HT-29 (cell line): ENCODE measurements at places on chromosomes 11 and 22. TPM values are rescaled to one million over a fixed set of nuclear protein-coding genes. Genes with fewer than 3 reads are reported as not detected.
A peak's percentile ranks its signal among the peaks of the same experiment; 100 is the strongest.

The TMPRSS5 gene
- total RNA-seq, result 1.6 and 1.8 TPM in 2 replicates

The EWSR1 gene
- 372 TPM in 2 replicates for total RNA-seq

The DGCR6 gene
- 0.70 and 2.2 TPM in 2 replicates for total RNA-seq

- DNase-seq, result peak; percentile 67
These were observed 494.5 kb upstream of the LARGE1 start for GRCh38 chr22:34414467-34415440.

The SCO2 gene
- total RNA-seq, result 5.0 and 5.5 TPM in 2 replicates

DNA sequence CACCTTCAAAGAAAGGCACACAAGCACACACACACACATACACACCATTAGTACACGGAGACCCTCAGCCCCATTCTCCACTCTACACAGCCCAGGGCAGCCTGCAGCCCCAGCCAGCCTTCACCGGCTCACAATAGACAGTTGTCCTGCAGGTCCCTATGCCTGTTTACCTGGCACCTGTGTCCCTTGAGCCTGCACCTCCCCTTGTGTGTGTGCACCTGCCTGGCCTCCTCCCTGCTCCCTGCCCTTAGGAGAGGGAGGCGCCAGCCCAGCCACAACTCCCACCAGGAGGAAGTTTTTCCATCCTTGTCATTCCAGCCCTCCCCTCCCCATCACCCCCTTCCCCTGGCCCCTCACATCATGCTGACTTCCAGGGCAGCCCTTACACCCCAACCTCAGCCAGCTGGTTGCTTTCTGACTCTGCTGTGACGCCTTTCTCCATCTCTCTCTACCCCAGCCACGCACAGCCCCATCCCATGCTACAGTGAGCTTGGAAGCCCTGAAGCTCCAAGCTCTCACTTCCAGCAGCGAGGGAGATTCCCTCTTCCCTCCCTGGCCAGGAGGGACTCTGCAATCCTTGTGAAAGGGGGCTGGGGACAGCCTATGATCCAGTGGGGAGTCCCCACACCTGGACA, 4.4 kb downstream of the AHNAK start:
- peak; percentile 76 for DNase-seq

- DNase-seq, result no peak
These were observed 205.6 kb downstream of the MAML2 start for GRCh38 chr11:96137373-96137772.

DNA sequence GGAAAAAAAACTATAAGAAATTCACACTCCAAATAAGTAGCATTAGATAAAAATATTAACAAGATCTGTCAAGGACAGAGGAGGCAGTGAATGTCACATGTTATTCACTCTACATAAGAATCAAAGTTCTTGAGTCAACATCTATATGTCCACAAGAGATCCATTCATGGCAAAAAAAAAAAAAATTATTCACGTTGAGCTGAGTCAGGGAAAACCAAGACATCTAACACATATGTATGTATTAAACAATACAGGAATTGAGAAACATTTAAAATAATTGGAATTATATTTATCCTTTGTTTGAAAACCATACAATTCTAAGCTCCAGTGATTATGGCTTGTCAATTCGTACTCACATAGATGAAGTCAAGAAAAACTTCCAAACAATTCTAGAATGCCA, 1.3 kb downstream of the OR56A5 start:
- no peak for DNase-seq

DNA sequence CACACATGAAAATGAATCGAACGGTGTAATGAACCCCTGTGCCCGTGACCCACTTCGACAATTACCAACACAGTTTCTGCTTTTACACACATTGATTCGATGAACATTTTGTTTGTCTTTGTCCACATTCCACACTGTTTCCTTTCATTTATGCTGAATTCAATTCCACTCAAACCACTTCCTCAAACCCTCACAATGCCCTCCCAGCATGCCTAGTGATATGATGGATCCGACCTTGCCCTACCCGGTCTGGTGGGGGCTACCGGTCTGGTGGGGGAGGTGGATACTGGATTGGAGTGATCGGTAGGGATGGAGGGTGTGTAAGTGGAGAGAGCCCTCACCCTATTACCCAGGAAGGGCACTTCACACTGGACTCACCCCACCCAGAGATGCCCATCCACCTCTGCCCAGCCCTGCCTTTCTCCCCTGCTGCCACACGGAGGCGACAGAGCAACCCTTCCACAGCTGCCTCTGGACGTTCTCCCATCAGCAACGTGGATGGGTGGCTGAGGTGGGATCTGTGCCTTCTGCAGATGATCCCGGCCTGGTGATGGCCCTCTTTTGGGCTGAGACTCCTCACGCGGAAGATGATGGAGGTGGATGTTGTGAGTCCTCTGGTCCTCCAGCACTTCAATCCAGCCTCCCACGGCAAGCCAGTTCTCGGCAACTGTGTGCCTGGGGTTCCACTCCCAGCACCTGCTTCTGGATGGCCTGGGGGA, 33.0 kb upstream of the P2RY2 start:
- peak; percentile 91 for DNase-seq

The DMC1 gene
- total RNA-seq, result not detected in 2 replicates

The OR8G1 gene
- total RNA-seq, result not detected in 2 replicates

GRCh38 chr11:94583213-94583865, 16.2 kb downstream of the PIWIL4 start:
- no peak for DNase-seq

The LYVE1 gene
- not detected in 2 replicates for total RNA-seq

GRCh38 chr22:29998627-29999384, 81.5 kb upstream of the HORMAD2 start:
- no peak for DNase-seq

GRCh38 chr22:39738746-39739145, 154.8 kb downstream of the ENTHD1 start:
- DNase-seq, result no peak

The UCP3 gene
- total RNA-seq, result 0.64 and 0.76 TPM in 2 replicates

The TEAD1 gene
- total RNA-seq, result 99.5 and 102 TPM in 2 replicates

The GGT5 gene
- total RNA-seq, result 0.10 TPM in 1 of 2 replicates, not detected in the other

- no peak for DNase-seq
These were observed 419.7 kb upstream of the CNTN5 start for GRCh38 chr11:98600786-98601773.

DNA sequence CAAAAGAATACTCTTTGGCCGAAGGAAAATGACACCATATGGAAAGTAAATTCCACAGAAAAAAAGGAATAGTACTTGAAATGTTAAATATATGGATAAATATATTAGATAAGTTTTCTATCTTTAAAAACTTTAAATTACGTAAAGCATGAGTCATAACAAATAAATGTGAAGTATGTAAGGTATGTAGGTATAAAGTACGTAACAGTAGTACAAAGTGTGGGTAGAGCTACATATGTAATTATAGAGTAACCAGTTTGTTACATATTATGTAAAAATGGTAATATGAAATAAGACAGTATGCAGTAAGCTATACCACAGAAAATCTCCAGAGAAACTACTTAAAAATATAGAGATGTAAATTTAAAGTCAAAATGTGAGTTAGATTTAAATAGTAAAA, 582.3 kb upstream of the CHORDC1 start:
- no peak for DNase-seq

The TLCD5 gene
- total RNA-seq, result 0.38 and 0.44 TPM in 2 replicates

DNA sequence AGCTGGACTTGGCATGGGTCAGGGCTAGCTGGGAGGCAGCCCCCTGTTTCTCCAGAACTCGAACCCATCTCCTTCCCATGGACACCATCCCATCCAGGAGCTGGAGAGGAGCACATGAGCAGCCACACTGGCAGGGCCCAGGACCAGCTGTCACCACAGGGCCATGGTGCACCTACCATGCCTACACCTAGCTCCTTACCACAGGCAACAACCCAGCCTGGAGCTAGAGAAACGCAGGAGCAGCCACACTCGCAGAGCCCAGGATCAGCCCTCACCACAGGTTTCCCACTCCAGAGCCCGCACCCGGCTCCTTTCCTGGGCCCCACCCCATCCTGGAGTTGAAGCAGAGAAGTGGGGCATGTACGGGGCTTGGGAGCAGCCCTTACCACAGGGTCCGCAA, 50.2 kb downstream of the GAB4 start:
- no peak for DNase-seq

DNA sequence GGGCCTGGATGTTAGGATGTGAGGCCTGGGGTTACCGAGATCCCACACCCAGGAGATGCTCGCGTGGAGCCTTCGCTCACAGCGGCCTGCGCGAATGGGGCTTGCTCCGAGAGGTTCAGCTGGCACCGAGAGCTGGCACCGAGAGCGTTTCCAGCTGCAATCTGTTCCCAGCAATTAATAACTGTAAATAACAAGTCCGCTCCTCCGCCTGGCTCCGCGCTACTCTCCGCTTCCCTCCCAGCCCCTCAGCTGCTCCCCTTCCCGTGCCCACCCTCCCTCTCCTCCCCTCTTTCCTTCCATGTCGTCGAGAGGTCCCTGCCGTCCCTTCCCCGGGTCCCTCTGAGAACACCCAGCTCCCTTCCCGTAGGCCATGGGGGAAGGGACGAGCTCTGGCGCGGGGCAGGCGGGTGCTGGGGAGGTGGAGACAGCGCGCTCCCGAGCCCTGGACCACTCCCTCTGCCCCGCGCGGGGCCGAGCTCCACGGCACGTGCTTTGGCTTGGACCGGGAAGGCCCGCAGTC, 110.8 kb downstream of the WNT7B start:
- DNase-seq, result no peak

- DNase-seq, result no peak
These were observed 208.1 kb upstream of the CADM1 start for GRCh38 chr11:115712296-115712695.

The SAC3D1 gene
- total RNA-seq, result 52.4 and 52.5 TPM in 2 replicates

GRCh38 chr11:119618208-119618909, 110.6 kb downstream of the NECTIN1 start:
- DNase-seq, result no peak

The EFCAB6 gene
- 0.08 TPM in 1 of 2 replicates, not detected in the other for total RNA-seq

DNA sequence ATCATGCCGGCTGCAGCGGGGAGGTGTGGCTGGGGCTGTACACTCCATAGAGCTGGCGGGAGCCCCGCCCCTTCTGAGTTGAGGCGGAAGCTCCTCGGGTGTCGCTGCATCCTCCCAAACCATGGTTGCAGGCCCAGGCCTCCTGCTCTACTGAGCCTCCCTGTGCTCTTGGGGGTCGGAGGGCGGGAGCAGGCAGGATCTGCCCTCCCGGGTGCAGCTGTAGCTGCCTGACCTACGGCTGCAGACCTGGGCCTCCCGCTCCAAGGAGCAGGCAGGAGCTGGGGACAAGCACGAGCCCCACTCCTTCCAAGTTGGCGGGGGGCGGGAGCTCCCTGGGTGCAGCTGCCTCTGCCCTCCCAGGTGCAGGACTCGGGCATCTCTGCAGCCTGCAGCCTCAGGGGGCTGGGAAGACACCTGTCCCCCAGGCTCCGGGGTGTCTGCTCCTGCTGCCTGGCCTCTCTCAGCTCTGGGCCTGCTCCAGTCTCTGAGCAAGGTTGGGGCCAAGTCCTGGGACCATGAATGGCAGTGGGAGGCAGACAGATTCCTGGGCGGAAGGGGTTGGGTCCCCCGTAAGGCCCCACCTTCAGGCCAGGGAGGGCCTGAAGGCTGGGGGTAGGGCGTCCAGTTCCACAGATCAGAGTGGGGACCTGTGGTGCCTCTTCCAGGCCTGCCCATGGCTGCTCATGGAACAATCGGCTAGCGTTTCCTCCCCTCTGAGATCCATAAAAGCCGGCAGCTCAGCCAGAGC, 46.4 kb upstream of the SC5D start:
- no peak for DNase-seq

- no peak for DNase-seq
These were observed 11.3 kb downstream of the C22orf23 start for GRCh38 chr22:37942133-37942532.

GRCh38 chr11:86034710-86035109, 34.2 kb downstream of the PICALM start:
- no peak for DNase-seq

- no peak for DNase-seq
These were observed 1.6 kb downstream of the PDXP start for GRCh38 chr22:37659897-37660708.

The SPON1 gene
- not detected in 2 replicates for total RNA-seq

- no peak for DNase-seq
These were observed 88.0 kb downstream of the ZBTB16 start for GRCh38 chr11:114147375-114148012.

GRCh38 chr11:102733232-102733875, 8.6 kb upstream of the MMP8 start:
- peak; percentile 91 for DNase-seq

GRCh38 chr11:839280-839623, 3.1 kb downstream of the POLR2L start:
- DNase-seq, result no peak

The HBG1 gene
- total RNA-seq, result not detected in 2 replicates

DNA sequence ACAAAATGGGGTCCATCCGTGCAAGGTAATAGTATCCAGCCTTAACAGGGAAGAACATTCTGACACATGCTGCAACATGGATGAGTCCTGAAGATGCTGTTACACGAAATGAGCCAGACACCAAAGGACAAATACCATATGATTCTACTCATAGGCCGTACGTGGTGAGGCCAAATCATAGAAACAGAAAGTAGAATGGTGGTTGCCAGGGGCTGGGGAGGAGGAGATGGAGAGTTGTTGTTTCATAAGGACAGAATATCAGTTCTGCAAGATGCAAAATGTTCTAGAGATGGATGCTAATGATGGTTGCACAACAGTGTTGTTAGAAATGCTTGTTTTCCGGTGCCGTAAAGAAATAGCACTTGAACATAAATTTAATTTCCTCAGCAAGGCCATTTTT, 2.6 kb downstream of the TBX10 start:
- no peak for DNase-seq

GRCh38 chr11:82458761-82459160, 274.9 kb downstream of the FAM181B start:
- no peak for DNase-seq

DNA sequence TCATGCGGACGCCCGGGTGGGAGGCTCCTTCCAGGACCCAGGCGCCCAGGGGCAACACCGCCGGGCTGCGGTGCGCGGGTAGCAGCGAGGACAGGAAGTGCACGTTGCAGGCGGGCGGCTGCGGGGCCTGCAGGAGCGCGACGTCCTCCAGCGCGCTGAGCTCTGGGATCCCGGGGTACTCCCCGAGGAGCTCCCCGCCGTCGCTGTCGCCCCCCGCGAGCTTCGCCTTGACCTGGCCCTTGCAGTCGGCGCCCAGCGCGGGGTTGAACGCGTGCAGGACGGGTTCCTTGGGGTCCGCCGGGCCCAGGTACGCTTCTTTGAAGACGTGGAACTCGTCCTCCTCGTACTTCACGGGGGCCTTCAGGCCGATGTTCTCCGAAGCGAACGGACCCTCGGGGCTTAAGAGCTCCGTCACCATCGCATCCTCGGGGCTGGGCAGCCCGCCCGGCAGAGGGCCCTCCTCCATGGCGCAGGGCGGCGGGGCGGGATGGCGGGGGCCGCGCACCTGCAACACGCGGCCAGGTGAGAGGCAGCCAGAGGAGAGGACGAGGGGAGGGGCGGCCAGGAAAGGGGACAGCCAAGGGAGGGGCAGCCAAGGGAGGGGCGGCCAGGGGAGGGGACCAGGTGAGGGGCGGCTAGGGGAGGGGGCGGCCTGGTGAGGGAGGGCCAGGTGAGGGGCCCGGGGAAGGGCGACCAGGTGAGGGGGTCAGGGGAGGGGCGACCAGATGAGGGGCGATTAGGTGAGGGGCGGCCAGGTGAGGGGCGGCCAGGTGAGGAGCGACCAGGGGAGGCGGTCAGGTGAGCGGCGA, 921 bp downstream of the TESMIN start:
- DNase-seq, result no peak
